ENCODE measurements at places on chromosomes 1 and 21.
A peak's percentile ranks its signal among the peaks of the same experiment; 100 is the strongest.

DNA sequence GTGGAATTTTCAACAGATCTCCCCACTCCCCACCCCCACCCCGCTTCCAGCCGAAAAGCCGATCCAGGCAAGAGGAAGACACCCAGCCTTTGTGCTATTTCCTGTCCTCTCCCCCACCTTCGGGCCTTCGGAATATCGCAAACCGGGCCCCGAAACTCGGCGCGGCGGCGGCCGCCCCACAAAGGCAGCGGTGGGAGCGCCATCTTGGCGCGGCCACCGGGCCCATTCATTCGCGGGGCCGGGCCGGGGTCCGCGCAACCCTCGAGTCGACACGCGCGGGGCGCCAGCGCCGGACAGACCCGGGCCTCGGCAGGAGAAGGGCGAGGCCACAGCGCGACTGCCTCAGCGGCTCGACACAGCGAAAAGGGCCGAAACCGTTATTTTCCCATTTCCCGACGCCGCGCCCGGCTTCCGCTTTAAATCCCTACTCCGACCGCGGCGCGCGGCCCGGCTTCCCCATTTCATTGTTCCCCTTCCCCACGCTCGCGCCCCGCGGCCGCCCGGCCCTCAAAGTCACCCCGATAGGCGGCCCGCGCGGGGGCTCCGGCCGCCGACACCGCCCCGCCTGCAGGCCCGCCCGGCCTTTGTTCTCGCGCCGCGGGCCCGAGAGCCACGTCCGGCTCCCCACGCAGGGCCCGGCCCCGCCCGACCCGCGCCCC, 911 bp downstream of the GNB1 start:
- no peak for DNase-seq

DNA sequence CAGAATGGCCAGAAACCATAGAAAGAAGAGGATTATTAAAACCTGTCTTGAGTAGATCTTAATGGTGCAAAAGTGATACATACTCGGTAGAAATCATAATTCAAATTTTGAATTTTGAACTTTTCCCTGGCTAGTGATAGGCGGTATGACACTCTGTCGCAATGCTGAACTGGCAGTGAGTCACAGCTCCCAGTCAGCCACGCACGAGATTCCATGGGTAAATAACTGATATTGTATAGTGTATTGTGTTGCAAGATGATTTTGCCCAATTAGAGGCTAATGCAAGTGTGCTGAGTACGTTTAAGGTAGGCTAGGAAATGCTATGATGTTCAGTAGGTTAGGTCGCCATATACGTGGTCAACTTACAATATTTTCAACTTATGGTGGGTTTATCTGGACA, 207.0 kb downstream of the SIPA1L2 start:
- no peak for DNase-seq

GRCh38 chr1:76687307-76688175, 179.7 kb upstream of the ST6GALNAC5 start:
- no peak for DNase-seq

- DNase-seq, result peak; percentile 53
Observed at GRCh38 chr1:153565529-153566374, at the start of gene S100A2. Gene S100A2 (minus strand): TSS chr1:153565844. CDS start chr1:153563877, 1,967 bp downstream.

DNA sequence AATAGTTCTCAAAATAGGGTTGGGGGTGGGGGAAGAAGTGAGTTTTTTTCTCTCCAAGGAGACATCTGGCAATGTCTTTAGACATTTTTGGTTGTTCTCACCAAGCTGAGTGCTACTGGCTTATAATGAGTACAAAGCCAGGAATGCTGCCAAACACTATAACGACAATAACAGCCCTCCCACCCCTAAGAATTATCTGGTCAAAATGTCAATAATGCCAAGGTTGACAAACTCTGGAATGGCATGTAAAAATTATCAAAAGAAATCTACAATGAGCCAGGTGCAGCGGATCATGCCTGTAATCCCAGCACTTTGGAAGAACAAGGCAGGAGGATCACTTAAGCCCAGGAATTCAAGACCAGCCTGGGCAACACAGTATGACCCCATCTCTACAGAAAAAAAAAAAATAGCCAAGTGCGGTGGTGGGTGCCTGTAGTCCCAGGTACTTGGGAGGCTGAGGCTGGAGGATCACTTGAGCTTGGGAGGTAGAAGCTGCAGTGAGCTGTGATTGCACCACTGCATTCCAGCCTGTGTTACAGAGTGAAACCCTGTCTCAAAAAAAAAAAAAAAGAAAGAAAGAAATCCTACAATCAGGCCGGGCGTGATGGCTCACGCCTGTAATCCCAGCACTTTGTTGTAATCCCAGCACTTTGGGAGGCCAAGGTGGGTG, 2.5 kb downstream of the ATP5PF start:
- DNase-seq, result no peak

GRCh38 chr1:225762444-225762843, 15.2 kb upstream of the SRP9 start:
- DNase-seq, result peak; percentile 76

DNA sequence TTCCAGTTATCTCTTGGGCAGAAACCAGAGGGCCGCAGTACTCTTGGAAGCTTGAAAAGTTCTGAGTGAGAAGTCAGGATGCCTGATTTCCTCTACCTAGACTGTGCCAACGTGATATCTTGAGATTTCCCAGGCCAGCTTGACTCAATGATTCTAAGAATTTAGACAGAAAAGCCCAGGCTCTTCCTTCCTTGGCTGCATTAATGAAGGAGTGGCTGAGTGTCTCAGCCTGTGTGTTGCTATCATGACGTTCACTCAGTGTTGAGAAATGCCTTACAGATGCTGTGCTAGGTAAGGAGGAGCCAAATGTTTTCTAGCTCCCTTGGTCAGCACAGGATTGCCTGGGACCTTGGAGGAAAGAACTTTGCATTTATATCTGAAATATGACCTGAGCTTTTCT, 454.1 kb upstream of the USP24 start:
- no peak for DNase-seq

DNA sequence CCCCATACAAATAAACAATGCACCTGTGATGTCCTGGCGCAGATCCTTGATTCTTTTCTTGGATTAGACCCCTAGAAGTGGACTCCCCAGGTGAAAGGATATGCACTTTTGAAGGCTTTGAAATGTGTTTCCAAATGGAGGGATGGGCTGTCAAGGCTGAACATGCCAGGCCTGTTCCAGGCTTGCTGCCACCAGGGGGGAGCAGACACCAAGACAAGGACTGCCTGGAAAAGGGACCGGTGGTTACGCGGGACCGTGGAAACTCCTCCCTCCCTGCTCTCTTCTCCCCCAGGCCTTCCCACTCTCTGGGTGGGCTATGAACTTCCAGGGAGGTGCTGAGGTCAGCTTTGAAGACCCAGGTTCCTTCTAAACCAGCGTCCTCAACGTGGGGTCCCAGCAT, 12.7 kb downstream of the C1QB start:
- peak; percentile 62 for DNase-seq

DNA sequence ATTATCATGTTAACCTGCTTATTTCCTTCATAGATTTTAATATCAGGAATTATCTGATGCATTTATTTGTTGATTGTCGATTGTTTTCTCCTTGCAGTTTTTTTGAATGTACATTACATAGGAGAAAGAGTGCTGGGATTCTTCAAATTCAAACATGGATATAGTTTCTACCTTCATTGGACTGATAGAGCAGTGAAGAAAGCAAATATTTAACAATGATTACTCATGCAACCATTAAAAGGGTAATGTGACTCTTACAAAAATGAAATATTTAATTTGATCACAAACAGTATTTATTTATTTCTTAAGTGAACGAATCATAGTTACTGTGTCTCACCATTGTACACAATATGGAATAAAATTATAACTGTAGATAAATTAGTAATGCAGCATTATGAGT, 350.9 kb downstream of the BRINP3 start:
- DNase-seq, result no peak

GRCh38 chr1:37420456-37420855, 53.9 kb upstream of the ZC3H12A start:
- no peak for DNase-seq

GRCh38 chr1:211591980-211592493, 13.1 kb upstream of the SLC30A1 start:
- DNase-seq, result no peak

- no peak for DNase-seq
Observed at GRCh38 chr1:212914789-212915188, 35.6 kb upstream of the VASH2 start.

DNA sequence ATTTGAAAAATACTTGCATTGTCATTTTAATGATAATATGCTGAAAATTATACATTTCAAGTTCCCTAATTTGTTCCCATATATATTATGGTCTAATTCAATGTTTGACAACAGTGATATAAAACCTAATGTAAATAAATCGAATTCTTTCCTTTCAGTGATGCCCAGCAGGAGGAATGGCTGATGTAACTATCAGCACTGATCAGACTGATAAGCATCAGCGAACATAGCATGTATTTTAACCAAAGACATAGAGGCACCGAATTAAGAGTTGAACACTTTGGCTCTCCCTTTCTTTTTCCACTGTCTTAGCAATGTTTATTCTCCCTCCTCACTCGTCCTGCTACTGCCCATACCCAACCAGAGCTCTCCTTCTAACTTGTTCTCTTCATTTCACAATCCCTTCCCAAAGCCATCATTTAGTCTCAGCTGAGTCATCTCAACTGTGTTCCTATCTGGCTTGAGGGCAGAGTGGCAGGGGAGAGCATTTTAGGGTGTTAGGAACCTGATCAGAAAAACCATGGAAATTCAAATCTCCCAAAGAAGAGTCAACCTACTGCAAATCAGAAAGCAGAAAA, 58.8 kb upstream of the C1orf115 start:
- no peak for DNase-seq

DNA sequence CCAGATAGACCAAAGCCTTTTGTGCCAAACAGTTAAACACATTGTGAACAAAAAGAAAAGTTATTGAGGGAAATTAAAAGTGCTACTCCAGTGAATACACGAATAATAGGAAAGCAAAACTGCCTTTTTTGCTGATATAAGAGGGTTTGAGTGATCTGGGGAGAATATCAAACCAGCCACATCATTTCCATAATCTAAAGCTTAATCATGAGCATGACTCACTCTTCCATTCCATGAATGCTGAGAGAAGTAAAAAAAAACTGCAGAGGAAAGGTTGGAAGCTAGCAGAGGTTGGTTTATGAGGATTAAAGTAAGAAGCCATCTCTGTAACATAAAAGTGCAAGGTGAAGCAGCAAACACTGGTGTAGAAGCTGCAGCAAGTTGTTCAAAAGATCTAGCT, 350.6 kb upstream of the NCAM2 start:
- DNase-seq, result no peak

- no peak for DNase-seq
Observed at GRCh38 chr1:245768596-245768995, 613.8 kb downstream of the KIF26B start.

- DNase-seq, result no peak
Observed at GRCh38 chr1:225441314-225442122, 13.7 kb upstream of the LBR start.

DNA sequence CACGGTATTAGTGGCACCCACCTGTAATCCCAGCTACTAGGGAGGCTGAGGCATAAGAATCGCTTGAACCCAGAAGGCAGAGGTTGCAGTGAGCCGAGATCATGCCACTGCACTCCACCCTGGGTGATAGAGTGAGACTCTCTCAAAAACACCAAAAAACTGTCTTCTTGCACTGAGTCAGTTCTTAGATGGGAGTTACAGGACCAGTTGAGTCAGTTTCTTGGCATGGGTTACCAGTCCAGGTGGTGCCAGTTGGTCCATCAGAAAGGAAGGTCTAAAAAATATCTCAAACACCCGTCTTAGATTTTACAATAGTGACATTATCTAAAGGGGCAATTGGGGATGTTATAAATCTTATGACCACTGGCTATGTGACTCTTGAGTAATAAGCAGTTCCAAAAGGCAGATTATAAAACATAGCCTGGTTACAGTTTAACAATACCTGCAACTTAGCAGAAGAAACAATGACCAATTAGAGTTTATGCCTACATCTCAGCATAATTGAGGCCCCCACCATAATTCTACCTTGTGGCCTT, 206.9 kb upstream of the FGGY start:
- no peak for DNase-seq

GRCh38 chr1:86701731-86702130, 2.6 kb upstream of the SH3GLB1 start:
- no peak for DNase-seq

- DNase-seq, result no peak
Observed at GRCh38 chr1:90386899-90387720, 330.0 kb downstream of the BARHL2 start.

DNA sequence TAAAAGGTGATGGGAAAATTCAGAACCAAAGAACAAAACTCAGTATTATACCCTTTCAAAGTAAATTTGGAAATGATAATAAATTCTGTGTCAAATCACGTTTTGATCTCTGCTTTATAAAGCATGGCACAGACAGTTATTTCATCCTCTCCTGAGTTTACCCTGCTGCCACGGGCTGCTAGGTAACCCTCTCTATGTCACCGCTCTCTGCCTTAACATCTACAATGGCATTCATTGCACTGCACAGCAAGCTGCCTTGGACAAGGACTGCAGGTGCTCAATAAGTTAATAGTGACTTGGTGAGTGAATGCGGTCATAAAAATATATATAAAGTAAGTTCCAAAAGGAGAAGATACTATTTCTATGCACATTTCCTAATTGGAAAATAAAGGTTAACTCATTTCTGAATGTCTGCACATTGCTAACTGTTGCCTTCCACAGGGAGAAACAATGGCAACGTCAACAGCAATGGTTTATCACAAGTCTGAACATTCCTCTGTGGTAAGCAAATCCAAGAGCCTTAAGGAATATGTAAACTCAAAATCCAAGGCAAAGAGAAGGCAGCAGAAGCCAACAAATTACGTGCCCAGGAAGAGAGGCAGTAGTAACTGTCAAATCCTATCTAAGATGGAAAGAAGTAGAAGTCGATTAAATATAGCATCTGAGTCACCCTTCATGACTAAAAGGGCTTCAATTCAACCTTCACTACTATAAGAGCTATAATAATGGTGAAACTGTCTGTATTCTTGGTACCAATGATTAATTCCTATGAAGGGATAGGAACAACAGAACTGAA, 19.4 kb downstream of the FYB2 start:
- DNase-seq, result no peak

DNA sequence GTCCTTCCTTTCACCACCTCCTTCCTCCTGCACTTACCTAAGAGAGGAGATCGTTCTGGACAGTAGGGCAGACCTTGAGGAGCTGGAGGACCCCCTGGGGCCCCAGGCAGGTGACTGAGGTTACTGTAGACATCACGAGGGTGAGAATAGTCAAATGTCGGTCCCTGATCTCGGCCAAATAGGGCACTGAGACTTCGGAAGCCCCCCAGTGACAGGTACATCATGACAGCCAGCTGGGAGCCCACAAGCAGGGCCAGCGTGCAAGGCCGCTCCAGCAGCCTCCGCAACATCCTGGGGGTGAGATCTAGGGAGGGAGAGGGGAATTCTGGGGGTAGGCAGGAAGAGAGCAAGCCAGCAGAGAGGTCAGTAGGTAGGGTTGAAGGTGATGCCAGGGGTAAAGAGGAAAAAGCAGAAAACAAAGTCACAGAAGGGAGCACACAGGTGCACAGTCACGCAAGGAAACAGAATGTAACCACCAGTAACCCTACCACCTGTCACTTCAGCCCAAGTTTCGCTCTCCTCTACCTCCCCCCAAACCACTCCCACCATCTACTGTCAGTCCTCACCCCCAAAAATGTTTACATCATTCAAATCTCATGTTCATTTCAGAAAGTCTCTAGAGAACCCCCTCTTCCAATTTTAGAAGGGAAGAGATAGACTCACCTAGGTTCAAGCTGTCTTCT, 1.4 kb downstream of the B4GALT3 start:
- DNase-seq, result no peak

All from right hindlimb (tissue), 1 donor.